ENCODE measurements at places on chromosomes 16 and 17.

GRCh38 chr17:7348478-7349242, 3.3 kb upstream of the KCTD11 start:
- DNase-seq = no peak

- DNase-seq = no peak
These were observed 82.5 kb downstream of the NLK start for GRCh38 chr17:28124962-28125361.

DNA sequence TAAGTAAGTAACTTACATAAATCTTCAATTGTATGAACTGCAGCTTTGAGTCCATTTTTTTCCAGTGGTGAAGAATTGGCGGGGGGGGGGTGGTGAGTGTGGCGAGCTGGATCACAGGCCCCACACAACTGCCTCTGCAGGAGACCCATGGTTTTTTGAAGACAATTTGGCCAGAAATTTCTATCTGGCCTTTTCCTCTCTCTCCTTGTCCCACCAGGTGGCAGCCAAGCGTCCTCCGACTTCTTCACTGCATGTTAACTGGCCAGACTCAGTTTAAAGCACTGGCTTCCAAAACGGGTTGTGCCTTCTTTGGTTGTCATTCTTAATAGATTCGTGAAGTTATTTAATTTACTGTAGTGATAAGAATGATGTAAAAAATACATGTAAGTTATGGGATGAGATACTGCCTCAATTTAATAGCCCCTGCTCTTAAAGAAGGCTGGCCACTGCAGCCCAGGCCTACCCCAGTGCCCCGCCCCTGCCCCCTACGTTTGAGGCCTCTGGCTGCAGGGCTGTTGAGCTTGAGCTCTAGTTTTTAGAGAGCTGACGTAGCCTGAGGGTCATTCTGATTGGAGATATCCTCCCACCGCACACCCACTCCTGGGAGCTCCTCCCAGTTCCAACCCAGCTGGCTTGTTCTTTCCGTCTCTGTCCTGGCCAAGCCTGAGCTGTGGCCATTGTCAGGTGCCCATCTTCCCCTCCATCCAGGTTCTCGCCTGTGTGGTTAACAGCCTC, 36.4 kb downstream of the AKAP1 start:
- DNase-seq = no peak

DNA sequence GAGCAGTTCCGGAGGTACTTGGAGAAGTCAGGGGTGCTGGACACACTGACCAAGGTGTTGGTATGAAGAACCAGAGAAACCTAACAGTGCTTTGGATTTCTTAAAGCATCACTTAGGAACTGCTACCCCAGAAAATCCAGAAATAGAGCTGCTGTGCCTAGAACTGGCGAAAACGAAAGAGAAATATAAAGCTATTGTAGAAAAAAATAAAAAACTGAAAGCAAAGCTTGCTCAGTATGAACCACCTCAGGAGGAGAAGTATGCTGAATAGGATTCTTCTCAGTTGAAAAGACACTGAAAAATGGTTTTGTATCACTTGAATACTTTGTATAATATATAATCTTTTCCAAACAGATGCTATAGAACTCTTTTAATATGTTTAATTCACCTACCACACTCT, 106.3 kb upstream of the PMFBP1 start:
- DNase-seq = no peak

GRCh38 chr16:70396246-70396904, 42.5 kb downstream of the ST3GAL2 start:
- no peak for DNase-seq

- DNase-seq = no peak
These were observed 225.7 kb downstream of the CBLN1 start for GRCh38 chr16:49055824-49056545.

- no peak for DNase-seq
These were observed 13.6 kb downstream of the DHODH start for GRCh38 chr16:72022127-72022526.

GRCh38 chr17:65156185-65156834, 19.1 kb downstream of the RGS9 start:
- DNase-seq = no peak

GRCh38 chr17:81808778-81809555, 5.0 kb downstream of the GCGR start:
- DNase-seq = no peak

DNA sequence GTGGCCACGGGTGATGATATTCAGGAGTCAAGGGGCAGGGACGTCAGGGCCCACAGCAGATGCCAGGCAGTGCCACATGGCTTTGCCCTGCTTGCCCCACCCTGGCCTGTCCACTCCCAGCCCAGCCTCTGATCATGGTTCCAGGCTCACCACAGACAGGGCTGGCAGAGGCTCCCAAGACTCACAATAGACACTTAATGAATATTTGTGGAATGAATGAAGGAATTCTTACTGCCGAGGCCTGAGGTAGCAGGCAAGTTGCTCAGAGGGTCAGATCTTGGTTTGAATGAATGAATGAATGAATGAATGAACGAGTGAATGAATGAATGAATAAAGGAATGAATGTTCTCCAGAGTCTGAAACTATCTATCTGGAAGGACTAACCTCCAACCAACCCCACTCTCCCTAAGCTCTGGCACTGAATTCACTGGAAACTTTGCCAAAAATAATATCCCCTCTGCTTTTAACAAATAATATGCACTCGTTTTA, 60.9 kb downstream of the RAI1 start:
- DNase-seq = no peak

DNA sequence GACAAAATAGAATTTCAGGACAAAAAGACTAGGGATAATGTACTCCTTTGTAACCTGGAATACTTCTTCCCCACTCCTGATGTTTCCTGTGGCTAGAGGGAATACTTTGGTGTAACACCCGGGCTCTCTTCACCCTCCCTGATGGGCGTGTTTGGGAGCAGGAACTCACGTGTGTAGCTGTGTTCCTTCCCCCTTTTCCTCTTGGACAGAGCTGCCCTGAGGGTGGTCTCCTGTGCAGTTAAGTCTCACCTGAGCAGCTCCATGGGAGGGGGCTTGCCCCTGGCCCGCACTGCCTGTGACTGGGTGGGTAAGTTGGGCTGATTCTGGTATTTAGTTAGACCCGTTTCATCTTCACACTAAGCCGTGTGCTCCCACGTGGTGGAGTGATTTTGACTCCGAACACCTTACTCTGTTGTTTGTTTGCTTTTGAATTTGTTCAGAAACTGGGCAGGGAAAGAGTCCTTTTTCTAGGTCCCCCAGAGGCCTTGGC, 87.9 kb downstream of the OR1D5 start:
- no peak for DNase-seq

DNA sequence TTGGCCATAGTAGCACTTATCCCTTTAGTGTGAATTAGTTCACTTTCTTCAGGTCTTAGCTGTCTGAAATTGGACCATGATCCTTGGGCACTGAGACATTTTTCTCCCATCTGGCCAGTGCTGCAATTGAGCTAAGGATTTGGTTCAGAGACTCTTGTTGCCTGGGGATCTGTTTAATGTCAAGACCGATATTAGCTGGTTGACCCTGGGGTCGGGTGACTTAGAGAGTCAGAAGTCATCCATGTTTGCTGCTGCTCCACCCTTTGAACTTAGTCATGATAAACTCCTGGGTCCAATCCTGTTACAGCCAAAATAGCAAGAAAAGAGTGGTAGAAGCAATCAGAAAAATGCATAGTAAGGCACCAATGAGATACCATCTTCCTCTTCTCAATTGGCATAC, 45.8 kb upstream of the TOX3 start:
- DNase-seq = no peak

- DNase-seq = no peak
These were observed 58.7 kb downstream of the LITAF start for GRCh38 chr16:11528053-11528452.

- no peak for DNase-seq
These were observed 13.2 kb upstream of the ITGA2B start for GRCh38 chr17:44402564-44403172.

GRCh38 chr17:52383493-52384100, 225.1 kb upstream of the CA10 start:
- DNase-seq = no peak

- DNase-seq = peak; percentile 51
These were observed 32.3 kb downstream of the RAP1GAP2 start for GRCh38 chr17:2828397-2829038.

Measured in stimulated activated CD4-positive, alpha-beta T cell treated with anti-CD3 and anti-CD28 coated beads, TNF-alpha, amount 100 ng/mL, for 1 hour (primary cell).